ENCODE measurements at places on chromosomes 3 and 15.

- no peak for DNase-seq
Measured at GRCh38 chr3:115228266-115228665, 81.2 kb upstream of the ZBTB20 start.

DNA sequence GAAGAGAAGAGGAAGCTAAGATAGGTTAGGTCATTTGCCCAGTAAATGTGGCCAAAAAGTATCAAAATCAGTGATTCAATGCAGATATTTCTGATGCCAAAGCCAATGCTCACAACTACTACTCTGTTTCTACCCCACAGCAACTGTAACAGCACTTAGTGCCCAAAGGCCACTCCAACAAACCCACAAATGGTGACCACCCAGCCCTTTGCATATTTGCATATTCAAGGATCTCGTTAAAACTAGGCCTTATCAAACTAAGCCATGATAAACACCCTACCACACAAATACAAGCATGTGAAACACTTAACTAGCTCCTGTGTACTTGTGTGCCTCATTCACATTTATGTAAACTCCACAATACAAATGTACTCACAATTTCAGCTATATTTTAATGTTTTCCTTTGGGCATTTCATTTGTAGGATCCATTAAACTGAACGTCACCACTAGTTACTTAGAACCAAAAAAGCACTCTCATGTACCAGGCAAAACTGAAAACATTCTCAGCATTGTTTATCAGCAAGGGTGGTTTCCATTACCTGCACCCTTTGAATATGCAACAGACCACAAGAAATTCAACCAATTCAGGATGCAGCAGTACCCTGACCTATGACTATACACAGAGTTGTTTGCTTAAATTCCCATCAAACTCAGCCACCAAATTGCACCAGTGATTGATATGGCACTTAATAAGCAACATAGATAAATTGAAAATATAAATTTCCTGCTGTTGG lies 111.2 kb upstream of the STT3B start:
- no peak for DNase-seq

DNA sequence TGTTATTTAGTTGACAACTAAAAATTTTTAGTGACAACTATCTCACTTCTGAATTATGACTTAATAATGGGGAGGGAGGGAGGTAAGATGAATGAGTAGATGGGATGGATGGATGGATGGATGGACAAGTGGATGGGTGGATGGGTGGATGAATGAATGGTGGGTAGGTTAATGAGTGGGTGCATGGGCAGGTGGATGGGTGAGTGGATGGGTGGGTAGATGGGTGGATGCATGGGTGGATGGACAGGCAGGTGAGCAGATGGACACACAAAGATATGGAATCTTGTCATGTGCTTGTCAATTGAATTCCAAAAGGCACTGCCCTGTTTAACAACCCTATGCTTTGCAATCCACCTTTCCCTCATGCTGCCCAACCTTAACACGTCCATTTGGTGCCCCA lies 41.5 kb downstream of the KLHL25 start:
- no peak for DNase-seq

DNA sequence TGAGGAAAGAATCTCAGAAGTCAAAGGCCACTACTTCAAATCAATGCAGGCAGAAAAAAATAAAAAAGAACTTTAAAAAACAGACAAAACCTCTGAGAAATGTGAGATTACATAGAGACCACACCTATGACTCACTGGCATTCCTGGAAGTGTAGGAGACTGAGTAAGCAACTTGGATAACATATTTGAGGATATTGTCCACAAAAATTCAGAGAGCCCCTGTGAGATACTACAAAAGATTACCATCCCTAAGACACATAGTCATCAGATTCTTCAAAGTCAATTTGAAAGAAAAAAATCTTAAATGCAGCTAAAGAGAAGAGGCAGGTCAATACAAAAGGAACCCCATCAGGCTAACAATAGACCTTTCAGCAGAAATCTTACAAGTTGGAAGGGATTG lies 887.3 kb downstream of the NTRK3 start:
- no peak for DNase-seq

DNA sequence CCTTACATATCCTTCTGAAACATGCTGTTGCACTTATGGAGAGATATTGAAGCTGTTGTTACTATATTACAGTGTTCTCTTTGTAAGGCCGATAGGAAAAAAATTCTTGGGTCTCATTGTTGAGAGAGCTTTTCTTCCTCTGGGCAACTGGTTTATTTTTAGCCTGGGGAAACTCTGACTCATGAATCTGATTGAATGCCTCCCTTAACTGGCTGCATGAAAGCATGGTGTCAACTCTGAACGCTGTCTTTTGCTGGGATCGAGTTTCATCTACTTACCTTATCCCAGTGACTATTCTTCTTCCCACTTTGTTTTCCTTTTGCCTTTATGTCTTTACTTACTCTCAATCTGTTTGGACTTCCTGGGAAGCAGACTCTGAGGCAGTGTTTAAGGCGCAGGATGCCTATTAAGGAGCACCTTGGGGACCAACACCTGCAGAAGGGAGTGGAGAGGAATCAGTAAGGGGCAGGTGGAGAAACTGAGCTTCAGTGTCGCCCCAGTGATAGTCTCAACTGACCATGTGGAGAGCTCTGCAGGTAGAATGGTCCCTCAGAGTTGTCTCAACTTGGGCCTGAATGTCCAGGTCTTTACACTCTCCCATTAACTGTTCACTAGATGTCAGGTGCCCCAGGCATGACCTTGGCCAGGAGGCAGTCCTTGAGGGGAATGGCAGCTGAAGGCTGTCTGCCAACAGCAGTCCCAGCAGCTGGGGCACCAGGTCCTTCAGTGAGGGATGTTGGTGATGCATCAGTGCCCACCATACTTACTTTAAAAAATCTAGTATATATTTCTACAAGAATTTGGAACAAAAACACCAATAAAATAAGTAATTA lies 88.9 kb upstream of the CCNL1 start:
- DNase-seq: no peak

- DNase-seq: no peak
Measured at GRCh38 chr3:43499256-43499655, 122.6 kb downstream of the ANO10 start.

GRCh38 chr3:49279376-49279775 lies 2.3 kb upstream of the C3orf62 start:
- no peak for DNase-seq

DNA sequence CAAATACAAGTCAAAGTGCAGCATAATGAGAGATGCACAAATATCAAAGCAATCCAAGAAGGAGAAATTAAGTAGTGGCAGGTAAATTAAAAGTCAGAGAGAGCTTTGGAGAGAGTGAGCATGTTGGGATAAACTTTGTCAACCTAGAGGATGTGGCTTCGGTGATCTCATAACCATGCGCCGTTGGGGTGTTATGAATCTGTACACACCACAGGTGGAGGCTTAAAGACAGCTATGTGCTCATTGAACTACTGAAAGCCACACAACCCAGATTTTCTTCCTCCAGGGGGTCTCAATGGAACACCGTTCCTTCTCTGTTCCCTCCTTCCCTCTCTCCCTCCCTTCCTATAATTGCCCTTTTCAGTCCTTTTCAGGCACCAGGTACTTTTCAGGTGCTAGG lies 52.0 kb downstream of the SUCNR1 start:
- no peak for DNase-seq

DNA sequence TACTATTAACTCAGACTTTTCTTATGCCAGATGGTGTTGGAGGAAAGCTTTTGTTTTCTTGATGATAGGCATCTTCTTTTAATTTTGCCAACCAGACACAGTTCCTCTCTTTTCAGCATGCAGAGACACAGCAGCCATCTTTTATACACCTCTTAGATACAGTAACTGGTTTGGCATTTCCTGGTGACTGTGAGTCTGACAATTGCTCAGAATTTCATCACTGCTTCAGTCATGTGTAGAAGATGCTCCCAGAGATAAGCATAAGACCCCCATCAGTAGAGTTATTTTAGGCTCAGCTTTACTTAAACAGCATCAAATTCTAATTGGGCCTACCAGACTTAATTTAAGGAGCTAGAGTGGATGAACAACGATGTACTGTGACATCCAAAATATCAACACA lies 779.0 kb downstream of the SQOR start:
- no peak for DNase-seq

GRCh38 chr3:190041333-190042041 lies 79.2 kb downstream of the P3H2 start:
- no peak for DNase-seq

GRCh38 chr15:66617137-66618090 lies 51.6 kb upstream of the LCTL start:
- DNase-seq: no peak

DNA sequence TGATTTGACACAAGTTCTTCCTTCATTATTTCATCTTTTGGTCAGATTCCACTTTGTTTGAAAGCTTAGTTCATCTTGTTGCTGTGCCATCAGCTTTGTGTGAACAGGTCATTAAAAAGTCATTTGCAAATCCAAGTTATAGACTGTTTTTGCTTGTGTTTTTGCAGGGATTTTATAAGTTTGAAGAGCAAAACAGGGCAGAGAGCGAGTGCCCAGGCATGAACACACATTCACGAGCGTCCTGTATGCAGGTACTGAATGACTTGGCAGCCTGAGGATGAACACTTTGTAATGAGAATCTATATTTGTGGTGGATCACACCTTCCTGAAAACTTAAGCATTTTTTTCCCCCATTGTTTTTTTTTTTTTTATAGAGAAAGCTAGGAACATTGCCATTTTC lies 60.6 kb upstream of the SAMMSON start:
- no peak for DNase-seq

- peak; percentile 1 for DNase-seq
Measured at GRCh38 chr3:51371943-51372557, 13.0 kb upstream of the MANF start.

- DNase-seq: no peak
Measured at GRCh38 chr3:73653877-73654276, 29.1 kb upstream of the PDZRN3 start.

GRCh38 chr15:31197497-31198414 lies 96.2 kb upstream of the TRPM1 start:
- DNase-seq: no peak

DNA sequence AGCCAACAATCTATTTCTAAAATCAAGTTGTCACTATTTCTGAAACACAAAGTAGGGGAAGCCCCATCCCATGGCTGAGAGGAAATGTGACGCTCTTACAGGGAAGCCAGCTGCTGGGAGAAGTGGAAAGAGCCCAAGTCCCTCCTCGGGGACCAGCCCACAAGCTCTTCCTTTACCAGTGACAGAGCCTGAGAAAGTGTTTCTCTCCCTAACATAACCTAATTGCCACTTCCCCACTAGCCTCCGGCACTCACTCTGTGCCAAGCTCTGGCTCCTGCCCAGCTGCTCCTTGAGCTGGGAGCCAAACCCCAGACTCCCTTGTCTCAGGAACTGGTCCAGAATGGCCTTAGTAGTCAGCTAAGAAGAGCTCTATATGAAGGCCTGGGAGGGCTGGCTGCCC lies 42.9 kb downstream of the TNFAIP8L3 start:
- DNase-seq: no peak

- no peak for DNase-seq
Measured at GRCh38 chr15:62135532-62136134, 29.5 kb downstream of the C2CD4B start.

- DNase-seq: no peak
Measured at GRCh38 chr3:177396733-177397132, 199.5 kb upstream of the TBL1XR1 start.

DNA sequence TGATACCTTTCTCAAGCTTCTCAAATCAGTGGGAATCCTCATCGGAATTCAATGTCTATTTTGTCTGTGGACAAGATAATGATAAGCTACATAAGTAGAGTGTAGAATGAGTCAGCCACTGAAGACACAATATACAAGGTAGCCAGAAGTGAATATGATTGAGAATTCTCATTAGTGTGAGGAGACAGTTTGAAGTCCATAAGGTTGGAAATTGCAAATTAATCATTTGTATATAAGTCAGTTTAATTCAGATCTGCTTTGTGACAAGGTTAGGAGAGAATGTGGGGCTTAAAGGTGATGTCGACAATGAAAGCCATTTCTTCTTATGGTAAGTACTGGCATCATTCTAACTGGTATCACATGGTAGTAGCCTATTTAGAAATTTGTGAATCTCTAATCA lies 4.2 kb downstream of the ARPP21 start:
- no peak for DNase-seq

- peak; percentile 30 for DNase-seq
Measured at GRCh38 chr15:70608144-70608543, 155.2 kb downstream of the UACA start.

- DNase-seq: peak; percentile 68
Measured at GRCh38 chr3:136197159-136197793, 1.1 kb upstream of the MSL2 start.
